ENCODE measurements at places on chromosomes 4 and X.

DNA sequence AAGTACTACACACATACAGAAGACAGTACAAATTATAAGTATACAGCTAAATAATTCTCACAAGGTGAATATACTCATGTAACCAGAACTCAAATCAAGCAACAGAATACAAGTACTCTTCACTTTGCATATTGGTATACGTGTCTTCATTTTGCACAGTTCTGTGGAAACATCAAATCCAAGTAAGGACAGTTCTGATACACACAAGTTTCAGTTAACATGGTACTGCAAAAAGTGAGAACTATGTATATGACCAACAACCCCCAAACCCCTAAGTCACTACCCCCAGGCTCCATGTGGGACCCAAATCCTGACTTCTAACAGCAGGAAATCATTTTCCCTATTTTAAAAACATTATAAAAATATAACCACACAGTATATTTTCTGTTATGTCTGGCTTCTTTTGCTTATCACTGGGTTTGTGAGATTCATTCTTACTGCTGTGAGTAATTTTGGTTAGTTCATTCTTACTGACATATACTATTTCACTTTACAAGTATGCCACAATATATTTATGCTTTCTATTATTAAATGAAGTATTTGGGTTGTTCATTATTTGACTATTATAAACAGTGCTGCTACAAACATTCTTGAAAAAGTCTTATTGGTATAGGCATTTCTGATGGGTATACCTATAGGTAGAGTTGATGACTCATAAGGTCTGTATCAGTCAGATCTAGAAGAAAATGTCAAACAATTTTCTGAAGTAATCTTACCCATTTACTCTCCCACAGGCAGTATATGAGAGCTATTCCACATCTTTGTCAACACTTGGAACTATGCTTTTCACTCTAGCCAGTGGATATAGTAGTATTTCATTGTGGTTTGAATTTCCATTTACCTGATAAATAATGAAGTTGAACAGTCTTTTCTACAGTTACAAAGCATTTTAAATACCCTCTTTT lies 47.0 kb downstream of the SCLT1 start:
- DNase-seq: no peak

GRCh38 chrX:85112293-85112692 lies 108.6 kb downstream of the APOOL start:
- no peak for DNase-seq

GRCh38 chr4:55296096-55296495 lies 49.9 kb upstream of the SRD5A3 start:
- peak; percentile 66 for DNase-seq

- DNase-seq: peak; percentile 76
These were observed 204.9 kb downstream of the APBB2 start for GRCh38 chr4:41009411-41009810.

DNA sequence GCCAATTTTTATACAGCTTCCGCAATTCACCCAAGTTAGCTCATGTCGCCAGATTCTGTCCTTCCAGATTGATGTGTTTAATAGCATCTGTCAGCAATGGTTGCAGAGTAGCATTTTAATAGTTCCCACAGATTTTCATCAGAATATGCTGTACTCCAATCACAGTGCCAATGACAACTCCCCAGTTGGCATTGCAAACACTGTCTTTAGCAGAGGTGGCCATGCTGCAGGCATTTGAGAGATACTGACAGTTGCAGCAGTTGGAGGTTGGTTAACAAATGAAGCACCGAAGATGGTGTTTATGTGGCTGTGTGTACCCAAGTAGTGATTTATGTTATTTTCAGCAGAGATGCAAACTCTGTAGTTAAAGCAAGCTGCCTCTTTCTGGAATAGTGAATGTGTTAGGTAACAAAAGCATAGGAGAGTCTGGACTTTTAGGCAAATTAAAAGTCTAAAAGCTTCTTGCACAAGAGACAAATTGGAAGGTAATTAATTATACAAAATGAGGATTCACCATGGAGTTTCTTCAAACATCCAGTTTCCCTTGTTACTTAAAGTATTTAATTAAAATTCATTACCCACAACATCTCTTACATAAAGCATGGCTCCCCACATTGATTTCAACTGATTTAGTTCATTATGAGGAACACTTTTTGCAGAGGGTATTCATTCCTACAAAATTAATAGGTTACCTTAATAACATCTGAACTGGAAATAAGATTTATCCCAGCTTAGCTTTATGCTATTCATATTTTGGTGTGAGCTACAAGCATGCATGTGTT lies 65.2 kb downstream of the PARM1 start:
- DNase-seq: no peak

- no peak for DNase-seq
These were observed 106.3 kb downstream of the GC start for GRCh38 chr4:71677568-71677967.

GRCh38 chr4:127732623-127733328 lies 2.6 kb downstream of the SLC25A31 start:
- DNase-seq: peak; percentile 64

GRCh38 chrX:24759786-24760185 lies 66.1 kb downstream of the POLA1 start:
- DNase-seq: no peak

- no peak for DNase-seq
These were observed 147.2 kb upstream of the BANK1 start for GRCh38 chr4:101643186-101643837.

DNA sequence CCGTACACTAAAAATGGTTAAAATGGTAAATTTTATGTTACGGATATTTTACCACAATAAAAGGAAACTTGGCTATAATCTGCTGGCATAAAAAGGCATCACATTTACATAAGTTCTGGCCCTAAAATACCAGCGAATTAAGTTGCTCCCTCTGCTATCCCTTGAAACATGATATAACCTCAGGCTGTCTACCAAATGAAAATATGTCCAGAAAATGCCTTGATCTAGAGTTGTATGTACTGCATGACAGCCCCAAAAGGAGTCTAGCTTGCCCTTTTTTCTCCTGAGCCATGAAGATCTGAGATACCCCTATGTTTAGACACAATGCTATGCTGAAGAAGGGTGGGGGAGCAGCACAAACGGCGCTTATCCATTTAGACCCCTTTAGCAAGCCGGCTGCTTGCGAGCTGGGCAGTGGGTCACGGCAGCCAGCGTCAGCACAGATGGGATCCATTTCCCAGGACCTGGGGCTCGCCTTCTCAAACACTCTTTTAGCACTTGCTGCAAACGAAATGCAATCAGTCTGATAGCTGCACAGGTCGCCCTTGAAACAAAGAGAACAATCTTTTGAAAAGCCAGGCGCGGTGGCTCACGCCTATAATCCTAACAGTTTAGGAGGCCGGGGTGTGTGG lies 77.0 kb downstream of the AFAP1 start:
- peak; percentile 56 for DNase-seq

DNA sequence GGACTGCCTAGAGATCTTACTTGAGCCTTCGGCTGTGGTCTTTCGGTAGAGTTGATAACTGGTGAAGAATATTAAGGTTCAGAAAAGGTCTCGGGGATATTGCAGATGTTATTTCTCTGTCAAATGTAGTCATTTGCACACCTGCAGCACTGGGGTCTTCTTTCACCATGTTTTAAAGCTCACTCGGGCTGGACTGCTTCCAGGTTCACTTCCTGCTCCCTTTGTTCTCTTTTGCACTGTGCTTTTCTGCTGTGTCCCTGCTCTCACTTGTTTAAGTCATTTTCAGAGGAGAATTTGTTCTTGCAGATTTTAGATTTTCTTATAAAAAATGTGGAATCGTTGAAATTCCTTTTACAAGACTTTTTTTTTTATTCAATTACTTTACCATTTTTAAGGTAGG lies 68.5 kb downstream of the BMPR1B start:
- no peak for DNase-seq

- DNase-seq: no peak
These were observed 934.5 kb upstream of the TENM3 start for GRCh38 chr4:181308476-181309312.

DNA sequence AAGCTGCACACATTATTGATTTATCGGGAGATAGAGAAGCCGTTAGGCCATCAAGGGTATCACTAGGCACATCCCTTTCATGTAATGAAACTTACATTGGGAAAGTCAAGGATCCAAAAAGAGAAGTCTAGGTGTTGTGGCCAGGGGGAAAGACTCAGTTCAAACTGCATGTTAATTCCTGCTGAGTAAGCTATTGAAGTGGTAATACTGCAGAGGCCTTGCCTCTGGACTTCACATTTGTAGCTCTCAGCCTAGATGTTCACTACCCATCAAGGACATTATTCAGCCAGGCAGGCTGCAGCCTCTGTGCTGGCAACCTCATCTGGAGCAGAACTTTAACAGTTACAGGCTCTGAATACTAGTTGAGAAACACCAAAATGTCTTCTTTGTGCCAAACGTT lies 2094.5 kb upstream of the AGA start:
- no peak for DNase-seq

GRCh38 chrX:152913346-152913745 lies 15.5 kb downstream of the ZNF185 start:
- DNase-seq: no peak

GRCh38 chr4:186236126-186236525 lies 8.8 kb downstream of the KLKB1 start:
- DNase-seq: no peak

DNA sequence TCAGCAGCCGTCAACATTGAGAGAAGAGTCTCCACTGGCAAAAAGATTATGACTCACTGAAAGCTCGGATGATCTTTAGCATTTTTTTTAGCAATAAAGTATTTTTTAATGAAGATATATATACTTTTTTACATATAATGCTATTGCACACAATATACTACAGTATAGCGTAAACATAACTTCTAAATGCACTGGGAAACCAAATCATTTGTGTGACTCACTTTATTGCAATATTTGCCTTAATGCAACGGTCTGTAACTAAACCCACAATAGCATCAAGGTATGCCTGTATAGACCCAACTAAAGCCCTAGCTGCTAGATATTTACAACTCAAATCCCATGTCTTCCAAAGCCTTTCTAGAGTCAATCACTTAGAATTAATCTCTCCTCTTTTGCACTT lies 52.3 kb upstream of the EDNRA start:
- no peak for DNase-seq

- DNase-seq: peak; percentile 40
These were observed 2.1 kb downstream of the MND1 start for GRCh38 chr4:153346563-153346962.

DNA sequence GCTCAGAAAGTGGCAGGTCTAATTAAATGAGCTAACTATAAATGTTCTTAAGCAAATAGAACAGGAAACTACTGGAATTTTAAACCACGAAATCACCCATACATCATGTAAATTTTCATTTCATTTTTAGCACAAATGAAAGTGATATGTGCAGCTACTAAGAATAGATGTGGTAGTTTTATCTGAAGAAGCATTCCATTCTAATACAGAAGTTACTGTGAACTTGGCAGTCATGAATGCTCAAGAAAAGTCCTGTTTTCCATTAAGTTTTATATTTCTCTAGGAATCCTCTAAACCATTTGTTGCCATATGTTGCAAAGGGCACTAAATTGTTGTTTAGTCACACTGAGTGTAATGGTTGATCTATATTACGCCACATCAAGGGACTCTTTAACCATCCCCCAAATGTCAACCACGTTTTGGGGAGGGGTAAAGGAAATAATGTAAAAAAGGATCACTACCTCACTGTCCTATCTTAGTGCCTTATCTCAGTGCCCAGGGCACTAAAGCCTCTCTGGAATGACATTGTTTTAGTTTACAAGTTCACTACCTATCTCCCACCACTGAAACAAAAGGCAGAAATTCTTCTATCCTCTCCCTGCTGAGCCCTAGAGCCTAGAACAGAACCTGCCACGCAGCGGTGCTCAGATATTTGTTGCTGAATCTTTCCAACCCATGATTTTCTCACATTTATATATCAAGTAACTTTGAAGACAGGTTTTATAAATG lies 118.0 kb downstream of the SHISA3 start:
- peak; percentile 34 for DNase-seq

DNA sequence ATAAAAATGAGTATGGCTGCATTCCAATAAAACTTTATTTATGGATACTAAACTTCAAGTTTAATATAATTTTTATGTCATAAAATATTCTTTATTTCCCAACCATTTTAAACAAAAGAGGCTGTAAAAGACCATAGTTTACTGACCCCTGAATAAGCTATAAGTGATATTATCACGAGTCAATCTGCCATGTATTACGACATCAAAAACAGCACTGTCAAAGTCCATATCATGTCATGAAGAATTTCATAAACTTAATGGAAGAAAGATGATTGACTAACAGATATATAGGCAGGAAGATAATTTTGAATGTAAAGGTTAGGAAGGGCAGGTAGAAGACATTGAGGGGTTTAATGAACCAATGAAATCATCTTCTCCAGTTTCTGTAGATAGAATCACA lies 18.2 kb downstream of the TMEM156 start:
- DNase-seq: no peak

DNA sequence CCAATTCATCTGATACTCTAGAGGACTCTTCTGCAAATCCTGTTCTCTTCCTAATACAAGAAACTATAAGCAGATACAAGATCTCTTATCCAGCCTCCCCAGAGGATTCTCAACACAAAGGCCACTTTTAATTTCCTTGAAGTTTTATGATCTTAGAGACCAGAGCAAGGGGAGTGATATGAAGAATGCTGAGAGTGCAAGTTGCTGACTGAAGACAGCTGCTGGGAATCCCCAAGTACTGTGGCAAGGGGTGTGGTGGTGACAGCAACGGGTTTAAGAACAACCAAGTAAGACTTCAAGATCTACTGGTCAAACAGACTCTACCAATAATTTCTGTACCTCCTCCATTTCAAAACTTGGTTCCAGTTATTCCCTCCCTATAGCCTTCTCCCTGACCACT lies 7.0 kb downstream of the AMMECR1 start:
- DNase-seq: no peak

DNA sequence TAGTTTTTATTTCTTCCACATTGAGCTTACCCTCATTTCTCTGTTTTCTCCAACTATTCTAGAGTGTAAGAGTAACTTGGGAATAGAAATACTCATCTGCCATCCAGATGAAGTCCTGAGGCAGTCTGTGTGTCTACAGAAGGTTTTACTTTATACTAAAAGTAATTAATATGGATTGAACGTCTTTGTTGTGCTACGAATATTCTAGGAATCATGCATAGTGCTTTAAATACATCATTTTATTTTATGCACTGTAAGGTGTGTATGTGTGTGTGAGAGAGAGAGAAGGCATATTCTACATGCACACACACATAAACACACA lies 305.7 kb downstream of the INPP4B start:
- no peak for DNase-seq

DNA sequence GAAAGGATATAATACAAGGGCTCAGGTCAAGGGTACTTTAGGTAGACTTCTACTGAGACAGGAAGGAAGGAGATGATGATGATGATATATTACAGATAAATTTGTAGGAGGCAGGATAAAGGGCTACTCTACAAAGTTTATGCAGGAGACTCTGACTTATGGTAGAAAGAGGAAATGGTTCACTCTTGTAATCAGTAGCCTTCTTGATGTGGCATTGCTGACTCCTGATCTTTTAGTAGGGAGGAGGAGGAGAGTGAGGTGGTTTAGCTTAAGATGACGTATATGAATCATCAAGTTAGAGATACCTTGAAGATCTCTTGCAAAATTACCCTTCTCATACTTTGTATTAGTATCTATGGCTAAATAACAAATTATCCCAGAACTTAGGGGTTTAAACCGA lies 4.7 kb downstream of the BLTP1 start:
- DNase-seq: no peak

- DNase-seq: peak; percentile 32
These were observed 128.2 kb downstream of the CPEB2 start for GRCh38 chr4:15130441-15130840.

Measured in fibroblast of skin of scalp (primary cell).